ENCODE measurements at places on chromosomes 6 and 20.

- DNase-seq, result no peak
These were observed 151.5 kb downstream of the EYA4 start for GRCh38 chr6:133392641-133393040.

- DNase-seq, result no peak
These were observed 18.4 kb downstream of the SLC22A23 start for GRCh38 chr6:3438190-3439167.

DNA sequence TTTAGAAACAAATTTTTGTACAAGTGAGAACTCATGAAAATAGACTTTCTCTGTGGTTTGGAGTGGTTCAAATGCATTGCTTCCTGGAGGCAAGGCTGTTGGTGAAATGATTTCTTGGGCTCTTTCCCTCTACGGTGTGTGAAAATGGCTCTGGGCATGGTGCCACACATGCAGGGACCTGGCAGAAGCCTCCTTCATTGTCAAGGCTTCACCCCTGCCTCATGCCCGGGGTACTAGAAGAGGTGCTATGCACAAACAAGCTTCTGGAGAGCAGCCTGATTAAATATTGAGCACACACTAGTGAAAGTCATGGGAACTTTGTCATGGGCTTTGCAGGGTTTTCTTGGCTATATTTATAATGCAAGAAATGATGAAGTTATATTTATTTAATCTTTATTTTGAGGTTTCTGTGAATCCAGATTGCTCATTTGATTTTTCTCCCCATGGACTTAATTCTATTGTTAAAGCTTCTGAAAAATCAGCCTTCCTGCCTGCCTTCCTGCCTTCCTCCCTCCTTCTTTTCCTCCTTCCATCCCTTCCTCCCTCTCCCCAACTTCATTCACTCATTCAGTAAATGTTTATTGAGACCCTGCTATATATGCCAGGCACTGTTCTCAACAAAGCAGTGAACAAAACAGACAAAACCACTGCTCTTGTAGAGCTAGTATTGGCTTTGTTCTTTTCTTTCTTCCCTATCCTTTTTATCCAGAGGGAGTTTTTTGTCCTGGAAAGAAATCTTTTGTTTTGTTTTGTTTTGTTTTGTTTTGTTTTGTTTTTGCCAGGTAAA, 21.0 kb downstream of the C6orf89 start:
- DNase-seq, result no peak

DNA sequence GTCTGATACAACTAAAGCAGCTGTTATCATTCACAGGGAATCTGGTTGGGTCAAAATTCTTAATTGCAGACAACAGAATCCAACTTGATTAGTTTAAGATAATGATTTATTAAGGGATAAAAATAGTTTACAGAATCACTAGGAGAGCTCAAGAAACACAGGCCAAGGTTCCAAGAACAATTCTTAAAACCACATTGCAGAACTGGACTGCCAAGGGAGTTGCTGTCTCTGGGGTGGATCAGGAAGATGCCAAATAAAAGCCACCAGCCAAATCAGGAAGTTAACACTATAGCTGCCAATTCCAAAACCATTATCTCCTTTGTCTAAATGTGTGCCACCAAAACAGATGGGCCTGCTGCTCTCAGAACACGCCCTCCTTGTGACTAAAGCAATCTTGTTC, 53.7 kb downstream of the NUDT3 start:
- DNase-seq, result no peak

DNA sequence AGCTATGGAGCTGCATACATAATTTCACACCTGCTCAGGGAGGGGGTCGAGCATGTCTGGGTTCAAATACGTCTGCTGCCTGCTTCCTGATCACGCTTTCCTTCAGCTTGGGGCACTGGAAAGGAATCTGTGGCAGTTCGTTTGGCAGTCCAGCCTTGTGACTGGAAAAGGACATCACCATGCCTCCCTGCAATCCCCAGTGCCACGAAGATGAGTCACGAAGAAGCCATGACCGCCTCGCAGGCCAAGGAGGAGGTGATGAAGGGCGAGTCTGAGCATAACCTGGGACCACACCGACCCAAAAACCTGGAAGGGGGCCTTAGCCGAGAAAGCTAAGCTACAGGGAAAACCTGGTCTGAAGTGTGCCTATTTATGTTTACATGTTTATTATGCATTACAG, 13.1 kb downstream of the JAG1 start:
- DNase-seq, result no peak

DNA sequence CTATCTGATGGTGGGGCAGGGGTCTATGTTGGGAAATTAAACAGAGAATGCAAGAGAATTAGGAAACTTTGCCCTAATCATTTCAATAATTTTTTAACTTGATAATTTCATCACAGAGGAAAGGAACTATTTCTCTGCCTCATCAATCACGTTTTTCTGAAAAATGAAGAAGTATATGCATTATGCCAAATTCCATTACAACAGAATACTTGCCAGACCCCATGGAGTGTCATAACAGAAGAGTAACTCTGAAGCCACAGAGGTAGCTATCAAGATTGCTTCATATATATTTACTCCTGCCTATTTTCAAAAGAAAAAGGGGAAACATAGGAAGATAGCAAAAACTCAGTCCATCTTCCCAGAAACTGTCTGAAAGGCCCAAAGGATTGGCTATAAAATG, 5.7 kb upstream of the USP49 start:
- DNase-seq, result no peak

Measured in T-cell (primary cell).